Activated CD4-positive, CD25-positive, alpha-beta regulatory T cell treated with anti-CD3 and anti-CD28 coated beads, Interleukin-2, amount 50 U/mL, for 16 hours (primary cell): ENCODE measurements at places on chromosomes 7 and 10.

- no peak for DNase-seq
Observed at GRCh38 chr10:124995605-124996004, 53.7 kb downstream of the ZRANB1 start.

GRCh38 chr7:158228986-158229385 is 358.6 kb downstream of the PTPRN2 start:
- no peak for DNase-seq

- no peak for DNase-seq
Observed at GRCh38 chr10:130575756-130576285, 439.6 kb downstream of the GLRX3 start.

- DNase-seq: no peak
Observed at GRCh38 chr7:157795643-157796042, 458.8 kb downstream of the DNAJB6 start.

GRCh38 chr7:83306502-83306901 is 143.8 kb upstream of the PCLO start:
- no peak for DNase-seq

GRCh38 chr10:102743078-102743587 is 615 bp upstream of the WBP1L start:
- DNase-seq: no peak

DNA sequence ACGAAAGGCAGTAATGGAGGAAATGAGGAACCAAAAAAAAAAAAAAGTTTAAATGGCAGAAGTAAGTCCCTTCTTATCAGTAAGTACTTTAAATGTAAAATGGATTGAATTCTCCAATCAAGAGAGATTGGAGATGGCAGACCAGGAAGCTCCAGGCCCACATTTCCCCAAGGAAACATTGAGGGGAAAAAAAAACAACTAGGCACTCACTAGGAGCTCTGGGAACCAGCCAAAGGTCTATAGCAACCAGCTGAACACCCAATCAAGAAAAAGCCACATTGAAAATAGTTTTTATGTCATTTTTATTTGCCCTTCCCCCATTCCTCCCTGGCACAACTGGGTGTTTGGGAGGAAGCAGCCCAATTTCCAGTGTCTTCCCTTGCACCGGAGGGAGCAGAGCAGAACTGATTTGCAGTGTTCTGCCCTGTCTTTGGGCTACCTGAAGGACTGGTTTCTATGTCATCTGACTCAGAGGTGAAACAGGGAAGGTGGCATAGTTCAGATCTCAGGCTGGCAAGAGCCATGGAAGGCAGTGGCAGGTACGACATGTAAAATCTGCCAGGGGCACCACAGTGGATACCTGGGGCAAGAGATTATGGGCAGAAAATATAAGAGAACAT is 121.9 kb downstream of the SMURF1 start:
- DNase-seq: no peak

DNA sequence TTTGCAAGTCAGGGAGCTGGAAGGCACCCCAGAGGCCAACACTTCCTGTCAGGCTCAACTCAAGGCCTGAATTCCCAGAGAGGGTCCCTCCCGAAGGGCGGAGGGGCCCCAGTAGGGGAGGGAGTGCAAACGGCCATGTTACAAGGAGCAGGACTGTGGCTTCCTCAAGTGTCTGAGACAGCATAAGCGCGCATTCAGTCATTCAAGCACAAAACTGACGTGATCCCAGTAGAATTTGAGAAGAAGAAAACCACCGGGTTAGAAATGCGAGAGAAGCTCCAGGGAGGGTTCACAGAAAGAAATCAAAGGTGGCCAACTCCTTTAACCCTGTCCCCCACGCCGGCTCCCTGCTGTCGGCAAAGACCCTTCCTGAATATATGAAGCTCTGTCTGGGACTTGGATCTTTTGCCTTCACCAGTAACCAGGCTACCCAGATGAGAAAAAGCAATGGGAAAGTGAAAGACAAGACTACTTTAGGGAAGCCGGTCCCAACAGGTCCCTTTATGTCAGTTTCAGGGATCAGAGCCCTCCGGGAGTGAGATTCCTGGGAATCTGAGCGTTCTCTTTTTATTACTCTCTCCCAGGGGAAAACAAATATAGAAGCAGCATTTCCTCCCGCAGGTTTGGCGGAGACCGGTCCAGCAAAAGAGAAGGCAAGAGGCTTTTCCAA is 1.3 kb downstream of the AFAP1L2 start:
- no peak for DNase-seq

- no peak for DNase-seq
Observed at GRCh38 chr10:7763929-7764328, 23.9 kb downstream of the KIN start.

GRCh38 chr10:30789806-30790205 is 160.3 kb upstream of the LYZL2 start:
- no peak for DNase-seq

- no peak for DNase-seq
Observed at GRCh38 chr7:94642838-94643653, 12.9 kb downstream of the SGCE start.

DNA sequence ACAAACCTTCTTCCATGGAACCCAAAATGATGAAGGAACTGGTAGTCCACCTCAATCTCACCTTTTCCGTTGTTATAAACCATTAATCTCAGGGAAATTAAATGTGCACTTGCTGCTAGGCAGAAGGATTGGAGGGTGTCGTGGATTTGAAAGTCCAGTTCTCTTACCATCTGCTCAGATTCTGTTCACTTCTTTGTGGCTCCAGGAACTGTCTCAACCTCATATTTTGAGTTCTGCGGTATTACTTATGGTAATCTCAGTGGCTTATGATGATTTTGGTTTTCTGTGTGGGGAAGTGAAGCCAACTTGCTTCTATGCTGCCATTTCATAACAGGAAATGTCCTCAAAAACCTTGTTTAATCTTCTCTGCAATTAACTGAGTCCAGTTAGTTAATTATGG is 136.4 kb downstream of the CDC14C start:
- DNase-seq: no peak

DNA sequence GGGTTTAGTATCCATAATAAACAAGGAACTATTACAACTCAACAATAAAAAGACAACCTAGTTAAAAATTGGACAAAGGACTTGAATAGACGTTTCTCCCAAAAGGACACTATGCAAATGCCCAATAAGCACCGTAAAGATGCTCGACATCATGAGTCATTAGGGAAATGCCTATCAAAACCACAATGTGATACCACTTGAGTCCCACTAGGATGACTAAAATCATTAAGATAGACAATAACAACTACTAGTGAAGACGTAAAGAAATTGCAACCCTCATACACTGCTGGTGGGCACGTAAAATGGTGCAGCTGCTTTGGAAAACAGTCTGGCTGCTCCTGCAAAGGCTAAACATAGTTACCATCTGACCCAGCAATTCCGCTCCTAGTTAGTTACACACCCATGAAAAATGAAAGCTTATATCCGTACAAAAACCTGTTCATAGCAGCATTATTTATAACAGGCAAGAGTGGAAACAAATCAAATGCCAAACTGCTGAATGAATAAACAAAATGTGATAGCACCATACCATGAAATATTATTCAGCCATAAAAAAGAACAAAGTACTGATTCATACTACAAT is 17.3 kb downstream of the CCDC3 start:
- no peak for DNase-seq
